ENCODE measurements at places on chromosomes 3 and 15.

- no peak for DNase-seq
- H3K27me3 ChIP-seq: no peaks in the 10 kb centered on the region
- H3K36me3 ChIP-seq: no peaks in the 10 kb centered on the region
- H3K4me3 ChIP-seq: no peak overlapping the region
- no peaks in the 10 kb centered on the region for H3K4me1 ChIP-seq
These were observed 7.5 kb downstream of the XIRP1 start for GRCh38 chr3:39184968-39185285.

DNA sequence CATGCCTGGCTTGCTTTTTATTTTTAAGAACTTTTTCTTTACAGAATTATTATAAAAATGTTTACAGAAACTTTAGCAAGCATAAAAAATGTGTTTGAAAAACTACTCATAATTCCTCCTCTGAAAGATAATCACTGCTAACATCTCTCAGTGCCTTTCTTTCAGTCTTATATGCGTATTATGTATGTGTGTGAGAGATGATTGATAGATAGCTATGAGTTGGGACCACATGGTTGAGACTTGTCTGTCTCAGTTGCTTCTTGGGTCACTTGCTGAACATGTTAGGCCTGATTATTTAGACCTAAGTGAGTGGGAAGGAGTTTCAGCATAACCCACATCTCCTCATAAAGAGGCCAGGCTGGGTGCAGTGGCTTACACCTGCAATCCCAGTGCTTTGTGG is 11.1 kb downstream of the MAP6D1 start:
- H3K4me3 ChIP-seq: no peak overlapping the region
- H3K36me3 ChIP-seq: peaks cover 8% of the 10 kb centered on the region
- H3K27me3 ChIP-seq: no peaks in the 10 kb centered on the region
- DNase-seq: no peak
- no peak overlapping the region for H3K27ac ChIP-seq

DNA sequence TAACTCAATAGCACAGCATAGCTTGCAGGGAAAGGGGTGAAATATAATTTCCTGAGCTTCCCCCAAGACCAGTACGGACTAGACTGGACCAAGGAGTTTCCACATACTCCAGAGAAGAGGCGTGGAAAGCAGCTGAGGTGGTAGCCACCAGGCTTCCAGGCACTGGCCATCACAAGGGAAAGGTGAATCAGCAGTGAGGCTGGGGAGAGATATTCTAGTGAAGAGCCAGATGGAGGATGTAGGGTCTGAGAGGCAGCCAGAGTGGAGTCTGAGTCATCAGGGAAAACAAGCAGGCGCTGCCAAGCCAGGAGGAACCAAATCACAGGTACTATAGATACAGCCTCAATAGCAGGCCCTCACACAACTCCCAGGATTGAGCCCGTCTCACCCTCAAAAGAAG is 9.6 kb upstream of the RASA2 start:
- peak overlapping the region; percentile 57 for H3K27ac ChIP-seq
- H3K4me1 ChIP-seq: peaks cover 15% of the 10 kb centered on the region
- no peaks in the 10 kb centered on the region for H3K36me3 ChIP-seq
- no peaks in the 10 kb centered on the region for H3K27me3 ChIP-seq

DNA sequence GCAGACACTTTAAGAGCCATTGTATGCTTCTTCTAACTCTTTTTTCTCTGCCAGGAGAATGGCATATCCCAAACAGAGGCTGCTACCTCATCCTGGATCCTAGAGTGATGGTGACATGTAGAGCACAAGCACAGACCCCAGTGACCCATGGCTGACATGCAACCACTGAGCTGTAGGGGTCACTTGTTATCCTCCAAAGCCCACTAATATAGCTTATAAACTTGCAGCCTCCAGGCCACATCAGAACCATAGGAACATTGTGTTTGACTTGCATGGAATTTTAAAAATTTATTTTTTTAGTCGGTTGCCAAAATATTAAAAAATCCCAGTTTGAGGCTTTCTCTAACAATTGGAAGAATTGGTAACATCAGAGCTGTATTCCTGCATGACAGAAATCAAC is 283.0 kb upstream of the WNT5A start:
- H3K4me3 ChIP-seq: no peak overlapping the region
- H3K36me3 ChIP-seq: no peaks in the 10 kb centered on the region
- no peak for DNase-seq
- peaks cover 3% of the 10 kb centered on the region for H3K27me3 ChIP-seq
- no peaks in the 10 kb centered on the region for H3K4me1 ChIP-seq

DNA sequence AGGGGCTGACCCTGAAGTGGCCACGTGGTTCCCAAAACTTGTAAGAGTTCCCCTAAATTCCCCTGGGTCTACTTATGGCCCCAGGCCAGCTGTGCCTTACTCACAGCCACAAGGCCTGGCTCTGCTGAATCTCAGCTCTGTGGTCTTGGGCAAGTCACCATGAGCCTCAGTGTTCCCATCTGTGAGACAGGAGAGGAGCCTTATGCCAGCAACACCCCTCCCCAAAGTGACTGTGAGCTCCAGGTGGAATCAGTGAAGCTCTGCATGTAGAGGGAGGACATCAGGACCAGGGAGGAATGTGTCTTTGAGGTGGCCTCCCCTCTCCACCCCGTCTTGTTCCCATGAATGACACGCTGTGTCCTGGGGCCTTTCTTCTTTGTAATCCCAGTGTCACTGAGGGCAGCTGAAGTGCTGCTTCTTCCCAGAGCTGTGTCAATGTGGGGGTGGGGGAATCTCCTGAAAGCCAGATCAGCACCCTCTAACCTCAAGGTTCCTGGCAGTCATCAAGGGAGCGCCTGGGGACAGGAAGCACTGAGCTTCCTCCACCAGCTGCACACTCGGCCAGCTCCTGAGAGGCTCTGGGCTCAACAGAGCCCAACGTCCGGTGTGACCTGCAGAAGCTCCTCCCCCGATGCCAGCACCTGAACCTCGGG is 258.9 kb downstream of the UACA start:
- no peak overlapping the region for H3K4me3 ChIP-seq
- DNase-seq: peak; percentile 89
- H3K27ac ChIP-seq: no peak overlapping the region
- H3K27me3 ChIP-seq: 0 out of 2 replicates have a peak, but pooled peaks cover 5% of the 10 kb centered on the region
- peaks cover 50% of the 10 kb centered on the region for H3K4me1 ChIP-seq

- DNase-seq: peak; percentile 33
- H3K27me3 ChIP-seq: no peaks in the 10 kb centered on the region
- no peak overlapping the region for H3K27ac ChIP-seq
- H3K4me1 ChIP-seq: no peaks in the 10 kb centered on the region
These were observed 39.4 kb downstream of the RAB6B start for GRCh38 chr3:133856316-133856715.

- no peaks in the 10 kb centered on the region for H3K36me3 ChIP-seq
- no peaks in the 10 kb centered on the region for H3K27me3 ChIP-seq
- no peak overlapping the region for H3K4me3 ChIP-seq
- DNase-seq: peak; percentile 46
- H3K27ac ChIP-seq: no peak overlapping the region
These were observed 33.1 kb downstream of the WNT5A start for GRCh38 chr3:55453886-55454496.

DNA sequence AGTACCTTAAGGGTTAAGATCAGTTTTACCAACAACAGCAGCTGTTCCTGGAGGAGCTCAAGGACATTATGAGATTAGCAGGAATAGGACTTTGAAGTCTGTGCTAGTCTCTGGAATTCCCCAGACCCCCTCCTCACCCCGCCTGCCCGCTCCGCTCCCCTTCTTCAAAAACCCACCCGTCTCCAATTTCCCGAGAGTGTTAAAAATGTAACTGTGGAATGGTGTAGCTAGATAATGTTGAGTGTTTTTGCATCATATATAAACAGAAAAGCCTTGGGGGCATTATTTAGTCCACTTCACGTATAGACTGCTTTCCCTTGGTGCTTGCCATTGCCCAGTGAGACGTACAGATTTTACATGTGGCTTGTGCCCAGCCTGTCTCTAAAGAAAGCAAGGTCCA is 65.0 kb upstream of the SEMA6D start:
- H3K27me3 ChIP-seq: no peaks in the 10 kb centered on the region
- H3K27ac ChIP-seq: no peak overlapping the region
- H3K4me3 ChIP-seq: no peak overlapping the region
- no peaks in the 10 kb centered on the region for H3K4me1 ChIP-seq
- DNase-seq: no peak
- H3K36me3 ChIP-seq: no peaks in the 10 kb centered on the region

DNA sequence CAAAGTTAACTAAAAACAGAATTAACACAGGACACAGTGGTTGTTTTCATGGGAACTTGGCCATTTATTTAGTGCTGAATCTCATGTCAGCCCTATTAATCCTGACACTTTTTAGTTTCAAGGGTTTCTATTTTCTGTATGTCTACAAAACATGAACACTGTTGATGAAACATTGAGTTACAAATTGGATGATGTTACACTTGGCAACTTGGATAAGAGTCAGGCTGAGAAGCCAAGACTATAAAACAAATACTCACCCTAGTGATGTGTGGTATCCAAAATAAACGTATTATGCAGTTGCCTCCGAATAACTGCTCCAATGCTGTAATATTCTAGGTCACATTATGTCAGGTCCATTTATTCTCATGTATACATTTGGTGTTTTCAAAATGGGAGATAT is 349.6 kb downstream of the ZIC1 start:
- no peak overlapping the region for H3K4me3 ChIP-seq
- no peaks in the 10 kb centered on the region for H3K36me3 ChIP-seq
- 0 out of 2 replicates have a peak overlapping the region, but pooled peaks have one; percentile 9 for H3K27ac ChIP-seq

DNA sequence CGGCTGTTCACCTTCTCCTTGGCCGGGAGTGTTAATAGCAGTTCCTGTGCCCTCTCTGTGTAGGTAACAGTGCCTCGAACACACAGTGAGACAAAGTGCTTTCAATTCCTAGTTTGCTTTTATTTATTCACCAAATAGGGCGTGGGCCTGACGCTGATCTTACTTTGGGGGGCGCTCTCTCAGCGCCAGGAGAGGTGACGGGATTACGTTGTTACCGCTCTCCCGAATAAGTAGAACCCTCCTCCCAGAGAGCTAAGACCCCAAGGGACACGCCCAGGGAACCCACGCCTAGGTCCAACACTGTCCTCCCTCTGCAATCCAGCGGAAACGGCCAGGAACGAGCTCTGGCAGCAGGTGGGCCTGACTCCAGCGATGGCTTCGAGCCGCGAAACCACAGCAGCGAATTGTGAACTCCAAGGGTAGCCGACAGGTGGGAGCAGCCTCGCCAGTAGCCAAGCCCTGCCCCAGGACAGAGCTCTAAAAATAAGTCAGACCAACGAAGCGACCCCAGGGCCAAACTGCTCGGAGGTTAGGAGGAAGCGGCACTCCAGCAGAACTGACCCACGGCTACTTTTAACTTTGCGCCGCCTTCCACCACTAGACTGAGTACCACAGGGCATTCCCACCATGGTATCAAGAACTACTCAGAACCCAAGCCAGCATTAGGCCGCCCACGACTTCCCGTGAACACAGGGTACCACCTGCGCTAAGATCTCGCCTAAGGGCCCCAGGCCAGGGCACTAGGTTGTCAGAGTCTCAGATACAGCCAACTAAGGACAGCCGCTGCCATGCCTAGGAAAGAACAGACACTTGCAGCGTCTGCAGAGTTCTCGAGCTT is 1.6 kb upstream of the SIN3A start:
- peak overlapping the region; percentile 85 for H3K4me3 ChIP-seq
- no peaks in the 10 kb centered on the region for H3K36me3 ChIP-seq
- peaks cover 31% of the 10 kb centered on the region for H3K4me1 ChIP-seq
- DNase-seq: peak; percentile 58

DNA sequence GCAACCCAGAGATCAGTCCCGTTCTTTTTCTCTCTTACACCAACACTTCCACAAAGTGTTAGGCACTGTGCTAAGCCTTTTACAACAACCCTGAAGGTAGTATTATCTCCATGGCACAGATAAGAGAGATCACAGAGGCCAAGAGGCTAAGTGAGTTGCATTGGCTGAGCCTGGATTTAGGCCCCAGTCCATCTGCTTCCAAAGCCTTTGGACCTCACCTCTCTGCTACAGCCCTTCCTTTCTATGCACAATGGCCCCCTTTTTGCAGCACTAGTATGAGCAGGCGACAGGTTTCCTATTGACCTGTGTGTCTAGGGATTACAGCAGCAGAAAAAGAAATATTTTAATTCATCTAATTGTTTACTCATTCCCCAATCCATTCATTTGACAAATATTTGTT is 76.2 kb downstream of the CRYGS start:
- 0 out of 2 replicates have a peak, but pooled peaks cover 4% of the 10 kb centered on the region for H3K4me1 ChIP-seq
- DNase-seq: no peak
- no peak overlapping the region for H3K4me3 ChIP-seq
- no peak overlapping the region for H3K27ac ChIP-seq
- H3K36me3 ChIP-seq: no peaks in the 10 kb centered on the region

GRCh38 chr3:24139463-24140412 is 194.7 kb downstream of the NR1D2 start:
- no peak overlapping the region for H3K27ac ChIP-seq
- H3K36me3 ChIP-seq: no peaks in the 10 kb centered on the region
- no peaks in the 10 kb centered on the region for H3K27me3 ChIP-seq
- DNase-seq: no peak

GRCh38 chr3:195129644-195130492 is 141.1 kb downstream of the XXYLT1 start:
- H3K27ac ChIP-seq: no peak overlapping the region
- no peak overlapping the region for H3K4me3 ChIP-seq
- 0 out of 2 replicates have a peak, but pooled peaks cover 6% of the 10 kb centered on the region for H3K4me1 ChIP-seq
- no peak for DNase-seq
- no peaks in the 10 kb centered on the region for H3K36me3 ChIP-seq
- no peaks in the 10 kb centered on the region for H3K27me3 ChIP-seq

GRCh38 chr3:46495901-46496456 is 1.8 kb upstream of the RTP3 start:
- no peaks in the 10 kb centered on the region for H3K27me3 ChIP-seq
- DNase-seq: peak; percentile 90
- peak overlapping the region; percentile 53 for H3K27ac ChIP-seq
- no peaks in the 10 kb centered on the region for H3K36me3 ChIP-seq
- peaks cover 21% of the 10 kb centered on the region for H3K4me1 ChIP-seq

DNA sequence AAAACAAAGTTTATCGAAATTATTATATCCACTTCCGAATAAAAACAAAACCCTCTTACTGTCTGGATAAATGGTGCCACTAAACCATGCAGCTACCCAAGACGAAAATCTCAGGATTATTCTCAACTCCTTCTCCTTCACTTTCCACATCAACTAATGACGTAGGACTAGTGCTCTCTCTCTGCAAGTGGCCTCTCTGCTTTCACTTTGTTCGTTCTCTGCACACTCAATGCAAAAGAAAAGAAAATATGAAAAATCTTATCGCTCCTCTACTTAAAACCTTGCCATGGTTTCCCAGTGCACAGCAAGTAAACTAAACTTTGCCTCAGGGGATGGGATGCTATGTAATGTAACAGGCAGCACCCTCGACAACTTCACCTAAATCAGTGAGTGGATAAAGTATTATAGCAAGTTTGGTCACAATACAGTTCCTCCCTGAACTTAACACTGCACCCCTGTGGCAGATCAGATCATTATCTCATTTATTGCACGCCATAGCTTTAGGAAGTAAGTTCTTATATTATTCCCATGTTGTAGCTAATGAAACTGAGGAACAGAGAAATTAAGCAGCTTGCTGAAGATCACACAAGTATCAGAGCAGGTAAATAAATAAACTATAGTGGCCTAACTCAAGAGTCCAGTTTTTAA is 262.7 kb upstream of the GADL1 start:
- DNase-seq: no peak
- no peaks in the 10 kb centered on the region for H3K27me3 ChIP-seq
- no peaks in the 10 kb centered on the region for H3K36me3 ChIP-seq
- H3K27ac ChIP-seq: no peak overlapping the region
